ENCODE measurements at places on chromosomes 12 and 14.

GRCh38 chr14:76950055-76951020, 78.2 kb downstream of the IRF2BPL start:
- peak; percentile 41 for DNase-seq

DNA sequence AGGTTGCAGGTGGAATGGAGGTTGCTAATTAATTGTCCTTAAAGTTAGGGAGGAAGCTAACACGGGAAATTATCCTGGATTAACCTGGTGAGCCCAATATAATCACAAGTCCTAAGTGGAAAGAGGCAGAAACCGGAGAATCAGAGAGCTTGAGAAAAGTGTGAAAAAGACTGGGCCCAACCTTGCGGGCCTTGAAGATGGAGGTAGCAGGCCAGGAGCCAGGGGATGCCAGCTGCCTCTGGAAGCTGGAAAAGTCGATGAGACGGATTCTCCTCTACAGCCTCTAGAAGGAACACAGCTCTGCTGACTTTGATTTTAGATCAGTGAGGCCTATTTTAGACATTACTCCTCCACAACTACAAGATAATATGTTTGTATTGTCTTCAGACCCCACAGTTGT, 2.1 kb downstream of the SDR9C7 start:
- no peak for DNase-seq

DNA sequence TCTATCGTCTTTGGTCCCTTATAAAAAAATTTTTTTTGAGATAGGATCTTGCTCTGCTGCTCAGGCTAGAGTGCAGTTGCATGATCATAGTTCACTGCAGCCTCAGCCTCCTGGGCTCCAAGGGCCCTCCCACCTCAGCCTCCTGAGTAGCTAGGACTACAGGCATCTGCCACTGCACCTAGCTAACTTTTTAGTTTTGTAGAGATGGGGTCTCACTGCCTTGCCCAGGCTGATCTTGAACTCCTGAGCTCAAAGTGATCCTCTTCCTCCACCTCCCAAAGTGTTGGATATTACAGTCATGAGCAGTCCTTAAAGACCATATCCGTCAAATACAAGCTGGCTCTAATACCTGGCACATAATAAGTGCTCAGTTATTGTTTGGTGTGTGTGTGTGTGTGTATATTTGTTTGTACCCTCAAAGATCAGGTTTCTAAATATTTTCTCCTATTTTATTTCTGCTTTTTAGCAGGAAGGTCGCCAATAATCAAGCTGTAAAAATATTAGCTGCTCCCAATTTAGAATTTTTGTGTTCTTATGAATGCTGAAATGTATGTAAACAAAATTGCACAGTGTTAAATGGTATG, 30.5 kb downstream of the SRGAP1 start:
- DNase-seq = no peak

- DNase-seq = peak; percentile 85
Measured at GRCh38 chr14:91996948-91997371, 42.9 kb downstream of the TRIP11 start.

DNA sequence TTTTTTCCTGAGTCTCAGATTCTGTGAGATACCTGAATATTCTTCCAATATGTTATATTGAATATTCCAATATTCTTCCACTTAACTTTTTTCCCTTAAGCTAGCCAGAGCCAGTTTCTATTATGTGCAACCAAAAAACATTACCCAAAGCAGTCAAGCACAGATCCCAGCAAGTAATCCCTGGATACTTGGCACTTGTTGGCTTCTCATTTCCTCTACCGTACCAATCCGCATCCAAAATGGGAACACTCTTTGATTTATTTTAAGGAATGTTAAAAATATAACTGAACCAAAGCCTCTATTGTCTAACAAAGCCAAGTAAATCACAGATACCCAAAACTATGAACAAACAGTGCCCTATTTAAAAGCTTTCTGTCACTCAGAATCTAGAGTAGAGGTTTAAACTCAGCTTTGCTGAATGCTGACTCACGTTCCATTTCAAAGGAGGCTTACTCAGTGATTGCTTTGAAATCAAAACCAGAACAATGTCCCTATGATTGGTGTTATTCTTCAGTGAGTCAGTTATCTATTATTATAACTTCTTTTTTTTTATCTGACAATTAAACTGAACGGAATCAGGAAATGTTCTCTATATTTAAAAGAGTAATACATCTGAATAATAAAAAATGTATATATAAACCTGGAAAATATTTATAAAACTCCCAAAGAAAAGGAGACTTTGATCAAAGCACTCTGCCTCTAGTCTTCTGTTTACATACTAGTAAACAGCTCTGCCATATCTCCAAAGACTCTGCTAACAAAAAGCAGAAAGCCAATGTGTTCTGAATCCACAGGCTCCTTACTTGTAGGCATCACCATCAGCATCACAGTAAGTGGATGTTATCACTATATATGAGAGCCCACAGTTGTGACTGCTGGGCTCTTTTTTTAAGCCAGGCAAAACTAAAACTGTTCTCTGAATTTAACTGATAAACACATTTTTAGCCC, 360.8 kb downstream of the CCDC91 start:
- DNase-seq = peak; percentile 81

DNA sequence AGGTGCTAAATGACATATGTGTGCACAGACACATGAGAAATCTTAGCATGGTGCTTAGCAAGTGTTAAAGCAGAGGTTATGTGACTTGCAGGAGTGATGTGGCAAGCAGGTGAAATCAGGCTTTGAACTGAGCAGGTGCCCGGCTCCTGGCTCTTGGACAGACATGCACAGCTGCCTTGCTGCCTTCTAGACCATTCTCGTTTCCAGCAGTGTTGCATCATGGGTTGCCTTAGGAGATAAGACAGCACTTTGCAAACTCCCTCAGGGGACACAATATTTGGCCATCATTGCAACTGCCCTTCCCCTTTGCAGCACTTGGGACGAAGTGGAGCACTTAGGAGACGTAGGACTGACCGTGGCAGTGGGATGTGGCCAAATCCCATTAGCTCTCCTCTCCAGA, 17.2 kb upstream of the GSC start:
- no peak for DNase-seq

GRCh38 chr12:104258476-104259067, 43.0 kb downstream of the TXNRD1 start:
- no peak for DNase-seq

- DNase-seq = no peak
Measured at GRCh38 chr14:89501381-89501780, 84.3 kb upstream of the FOXN3 start.

DNA sequence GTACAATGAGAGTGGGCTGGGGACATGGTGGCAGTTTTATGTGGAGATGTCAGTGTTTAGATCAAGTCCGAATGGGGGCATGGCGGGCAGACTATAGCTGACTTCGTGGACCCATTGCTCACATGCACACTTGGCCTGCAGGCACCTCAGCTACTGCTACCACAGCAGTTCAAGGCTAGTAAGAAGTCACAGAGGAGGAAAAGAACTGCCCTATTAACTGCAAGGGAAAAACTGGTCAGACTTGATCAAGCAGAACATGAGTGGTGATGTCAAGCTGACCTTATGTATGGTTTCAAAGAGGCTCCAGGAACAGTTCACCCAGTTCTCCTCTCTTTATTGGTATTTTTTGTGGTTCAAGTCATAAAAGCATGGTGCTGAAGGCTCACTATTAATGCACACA, 30.2 kb upstream of the FRS2 start:
- no peak for DNase-seq

DNA sequence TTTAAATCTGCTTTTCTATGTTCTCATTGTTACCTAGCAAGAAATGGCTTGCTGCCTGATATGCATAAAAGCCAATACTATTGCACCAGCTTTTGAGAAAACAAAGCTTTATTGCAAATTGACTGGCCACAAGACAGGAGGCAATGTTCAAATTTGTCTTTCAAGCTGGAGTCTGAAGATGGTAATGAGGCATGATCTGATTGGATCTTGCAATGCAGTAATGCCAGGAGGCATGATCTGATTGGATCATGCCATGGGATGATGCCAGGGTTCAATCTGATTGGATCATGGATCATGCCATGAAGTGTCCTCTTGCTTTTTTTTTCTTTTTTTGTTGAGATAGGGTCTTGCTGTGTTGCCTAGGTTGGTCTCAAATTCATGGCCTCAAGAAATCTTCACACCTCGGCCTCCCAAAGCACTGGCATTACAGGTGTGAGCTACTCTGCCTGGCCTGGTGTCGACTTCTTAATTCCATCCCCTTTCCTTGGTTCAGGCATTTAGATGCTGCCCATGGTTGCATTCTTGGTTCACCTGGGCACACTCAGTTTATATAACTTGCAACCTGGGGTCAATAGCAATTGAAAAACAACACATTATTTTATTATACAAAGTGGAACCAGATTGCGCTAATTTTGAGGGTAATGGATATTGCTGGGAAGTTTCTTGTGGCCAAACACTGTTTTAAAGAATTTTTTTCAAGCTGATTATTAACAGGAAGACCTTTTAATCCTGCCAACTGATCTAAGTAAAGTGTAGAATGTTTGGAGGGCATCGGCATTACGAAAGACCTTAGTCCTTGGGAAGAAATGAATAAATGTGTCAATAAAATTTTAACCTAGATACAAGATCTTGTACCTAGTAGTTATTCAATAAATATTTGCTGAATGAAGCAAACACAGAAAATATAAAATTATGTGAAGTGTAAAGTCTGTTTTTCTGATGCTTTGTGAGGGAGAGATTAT, 38.8 kb downstream of the HSD17B6 start:
- DNase-seq = no peak

DNA sequence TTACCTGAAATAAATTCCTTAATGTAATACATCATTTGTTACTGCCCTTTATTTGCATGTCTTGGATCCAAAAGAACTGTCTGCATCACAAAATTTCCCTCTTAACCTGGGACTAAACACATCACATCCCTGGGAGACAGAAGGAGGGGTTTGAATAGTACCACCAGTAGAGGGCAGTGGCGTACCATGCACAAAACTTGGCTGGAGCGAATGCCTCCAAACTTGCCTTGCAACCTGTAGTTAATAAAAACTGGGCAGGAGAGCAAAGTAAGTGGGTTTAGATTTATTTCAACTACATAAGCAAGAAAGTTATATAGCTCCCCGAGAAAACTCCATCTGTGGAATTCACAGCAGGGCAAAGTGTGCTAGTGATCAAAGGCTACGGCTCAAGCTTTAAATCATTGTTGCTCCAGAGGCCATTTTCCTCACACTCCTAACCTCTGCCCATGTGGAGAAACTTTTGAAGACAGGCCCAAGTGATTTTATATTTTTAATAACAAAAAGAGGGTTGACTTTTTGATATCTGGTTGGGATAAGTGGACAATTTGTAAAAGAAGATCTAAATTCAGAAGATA, 1176.7 kb upstream of the SEL1L start:
- DNase-seq = no peak

DNA sequence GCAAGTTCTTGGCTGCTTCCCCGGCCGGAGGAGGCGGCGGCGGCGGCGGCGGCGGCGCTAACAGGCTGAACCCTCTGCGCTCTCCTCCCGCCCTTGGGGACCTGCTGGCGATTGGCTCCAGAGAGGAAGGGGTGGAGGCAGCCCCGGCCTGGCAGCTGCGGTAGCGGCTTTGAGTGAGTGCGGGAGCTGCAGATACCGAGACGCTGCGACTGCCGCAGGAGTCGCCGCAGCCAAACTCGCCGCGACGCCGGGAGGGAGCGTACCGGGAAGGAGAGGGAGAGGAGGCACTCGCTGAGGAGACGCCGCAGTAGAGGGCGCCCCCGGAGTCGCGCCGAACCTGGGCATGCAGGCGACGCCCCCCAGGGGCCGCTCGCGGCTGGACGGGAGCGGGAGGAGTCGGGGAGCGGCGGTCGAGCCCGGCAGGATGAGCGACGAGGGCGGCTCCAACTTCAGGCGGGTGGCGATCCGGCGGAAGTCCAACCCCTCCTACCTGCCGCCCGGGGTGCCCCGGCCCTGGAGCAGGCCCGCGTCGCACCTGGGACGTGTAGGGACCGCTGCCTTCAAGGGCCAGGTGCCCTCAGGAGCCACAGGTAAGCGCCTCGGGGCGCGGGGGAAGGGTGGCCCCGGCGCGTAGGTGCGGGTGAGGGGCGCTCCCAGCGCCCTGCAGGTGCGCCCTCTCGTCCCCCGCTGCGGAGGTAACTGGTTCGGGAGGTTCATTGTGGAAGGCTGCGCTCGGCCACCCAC, at the start of gene FGD4:
Gene FGD4, plus strand, starts transcription at position 189 of the 744 bp plus-strand sequence.
- peak; percentile 79 for DNase-seq

DNA sequence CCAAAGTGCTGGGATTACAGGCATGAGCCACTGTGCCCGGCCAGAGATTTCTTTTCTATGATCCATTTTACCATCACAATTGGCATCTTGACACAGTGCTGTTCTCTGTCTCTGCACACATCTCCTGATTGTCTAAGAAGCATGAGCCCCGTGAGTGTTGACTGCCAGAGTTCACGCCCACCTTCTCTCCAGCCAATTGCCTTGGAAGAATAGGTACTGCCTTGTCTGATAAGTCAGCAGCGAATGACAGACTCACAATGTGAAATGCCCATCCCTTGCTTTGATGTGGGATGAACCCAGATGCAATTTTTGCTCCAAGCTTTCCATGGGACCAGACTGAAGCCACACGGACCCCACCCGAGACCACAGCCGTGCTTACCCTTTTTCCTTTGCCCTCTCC, 19.3 kb downstream of the EIF5 start:
- DNase-seq = no peak

DNA sequence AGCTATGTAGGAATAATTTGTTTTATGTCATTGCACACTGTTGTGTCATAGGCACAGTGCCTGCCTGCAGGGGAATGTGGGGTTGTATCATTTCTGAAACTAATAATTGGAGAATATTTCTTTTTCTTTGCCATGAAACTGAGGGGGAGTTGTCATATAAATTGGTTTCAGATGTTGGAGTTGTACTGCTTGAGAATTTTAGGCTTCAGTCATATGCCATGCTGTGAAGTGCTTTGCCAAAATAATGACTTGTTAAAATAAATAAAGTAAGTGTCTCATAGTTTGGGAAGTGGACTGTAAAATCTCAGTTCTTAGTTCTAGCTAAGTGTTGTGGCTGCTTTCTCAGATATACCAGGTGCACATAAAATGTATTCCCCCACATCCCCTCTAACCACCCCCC, 116.8 kb downstream of the DAAM1 start:
- peak; percentile 68 for DNase-seq

DNA sequence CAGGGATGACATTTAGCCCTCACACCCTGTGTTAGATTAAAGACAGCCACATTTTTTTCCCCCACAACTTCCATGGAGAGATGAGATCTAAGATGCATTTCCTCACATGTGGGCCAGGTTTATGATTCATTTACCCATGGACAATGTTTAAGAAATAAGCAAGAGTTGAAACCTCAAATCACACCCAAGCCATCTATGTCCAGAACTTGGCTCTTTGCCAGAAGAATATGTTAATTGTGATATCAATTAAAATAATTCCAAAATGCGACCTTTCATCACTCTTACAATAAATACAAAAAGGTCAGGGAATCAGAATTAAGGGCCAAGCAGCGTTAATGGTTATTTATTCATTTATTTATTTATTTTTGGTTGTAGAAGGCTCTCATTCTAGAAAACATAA, 1376.9 kb upstream of the TMEM132C start:
- DNase-seq = no peak

- no peak for DNase-seq
Measured at GRCh38 chr14:33317675-33318074, 379.0 kb downstream of the NPAS3 start.

GRCh38 chr12:15417691-15418090, 95.4 kb downstream of the PTPRO start:
- DNase-seq = no peak

Data from HCEC 1CT (cell line).